CD4-positive, CD25-positive, alpha-beta regulatory T cell (primary cell): ENCODE measurements at places on chromosomes 16 and 17. TPM values are rescaled to one million over a fixed set of nuclear protein-coding genes. Genes with fewer than 3 reads are reported as not detected.

GRCh38 chr16:55443434-55444346, 35.3 kb upstream of the MMP2 start:
- H3K4me3 ChIP-seq, result no peak overlapping the region
- no peaks in the 10 kb centered on the region for H3K4me1 ChIP-seq
- no peaks in the 10 kb centered on the region for H3K36me3 ChIP-seq
- no peak for DNase-seq
- no peak overlapping the region for H3K27ac ChIP-seq

- no peaks in the 10 kb centered on the region for H3K27me3 ChIP-seq
- H3K4me3 ChIP-seq, result no peak overlapping the region
- H3K27ac ChIP-seq, result no peak overlapping the region
- H3K4me1 ChIP-seq, result no peaks in the 10 kb centered on the region
- no peaks in the 10 kb centered on the region for H3K36me3 ChIP-seq
- DNase-seq, result no peak
These were observed 1373.3 kb upstream of the GOT2 start for GRCh38 chr16:60107437-60107836.

DNA sequence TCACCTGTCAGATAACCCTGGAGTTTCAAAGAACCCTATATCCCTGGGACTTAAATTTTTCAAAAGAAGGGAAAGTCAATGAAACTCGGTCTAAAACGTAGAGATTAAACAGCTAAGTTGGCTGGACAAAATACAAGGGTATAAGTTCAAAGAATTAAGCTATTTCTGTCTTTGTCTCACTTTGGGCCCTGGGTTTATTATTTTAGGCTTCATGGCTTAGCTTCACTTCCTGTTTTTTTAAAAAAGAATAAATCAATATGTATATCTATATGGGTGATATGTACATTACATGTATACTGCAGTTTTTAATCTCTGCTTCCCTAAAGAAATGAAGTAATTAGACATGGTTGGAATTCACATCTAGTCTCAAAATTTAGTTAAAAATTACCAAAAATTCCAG, 132.3 kb downstream of the TRIM37 start:
- no peak overlapping the region for H3K4me3 ChIP-seq
- H3K27me3 ChIP-seq, result no peaks in the 10 kb centered on the region
- DNase-seq, result no peak
- no peak overlapping the region for H3K27ac ChIP-seq
- no peaks in the 10 kb centered on the region for H3K4me1 ChIP-seq

- H3K27me3 ChIP-seq, result no peaks in the 10 kb centered on the region
- no peaks in the 10 kb centered on the region for H3K4me1 ChIP-seq
- no peaks in the 10 kb centered on the region for H3K36me3 ChIP-seq
- no peak overlapping the region for H3K4me3 ChIP-seq
- no peak overlapping the region for H3K27ac ChIP-seq
These were observed 186.8 kb downstream of the IRF8 start for GRCh38 chr16:86085795-86086194.

DNA sequence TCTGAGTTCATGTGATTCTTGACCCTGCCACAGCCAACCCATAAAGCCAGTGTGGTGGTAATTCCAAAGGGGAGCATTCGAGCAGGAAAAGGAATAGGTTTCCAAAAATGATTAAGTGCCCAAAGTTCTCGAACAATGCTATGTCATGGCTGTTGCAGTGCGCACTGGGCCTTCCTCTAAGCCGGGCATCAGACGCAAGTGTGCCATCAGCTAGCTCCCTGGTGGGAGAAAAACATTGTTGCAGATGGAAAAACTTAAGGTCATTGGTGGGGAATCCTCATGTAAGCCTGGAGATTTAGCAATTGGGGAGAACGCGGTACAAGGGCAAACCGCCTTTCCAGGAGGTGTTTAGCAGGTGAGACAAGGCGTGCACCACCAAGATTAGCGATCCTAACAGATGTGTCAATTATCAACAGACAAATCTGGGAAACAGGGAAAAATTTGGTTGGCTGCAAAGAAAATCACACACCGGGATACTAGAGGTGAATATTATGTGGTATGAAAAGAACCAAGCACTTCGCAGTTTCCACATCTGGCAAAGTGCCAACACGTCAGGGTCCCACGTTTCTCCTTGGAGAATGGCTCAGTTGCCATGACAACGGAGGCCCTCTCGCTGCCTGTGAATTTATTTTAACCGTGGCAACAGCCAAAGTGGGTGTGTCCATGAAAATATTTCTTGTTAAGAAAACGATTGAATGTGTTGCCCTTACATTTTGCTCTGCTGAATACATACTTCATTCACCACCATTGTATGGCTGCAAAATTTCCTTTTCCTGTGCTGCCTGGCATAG, 118.5 kb upstream of the CACNG5 start:
- no peak overlapping the region for H3K4me3 ChIP-seq
- H3K27ac ChIP-seq, result no peak overlapping the region
- H3K27me3 ChIP-seq, result no peaks in the 10 kb centered on the region
- no peaks in the 10 kb centered on the region for H3K4me1 ChIP-seq

DNA sequence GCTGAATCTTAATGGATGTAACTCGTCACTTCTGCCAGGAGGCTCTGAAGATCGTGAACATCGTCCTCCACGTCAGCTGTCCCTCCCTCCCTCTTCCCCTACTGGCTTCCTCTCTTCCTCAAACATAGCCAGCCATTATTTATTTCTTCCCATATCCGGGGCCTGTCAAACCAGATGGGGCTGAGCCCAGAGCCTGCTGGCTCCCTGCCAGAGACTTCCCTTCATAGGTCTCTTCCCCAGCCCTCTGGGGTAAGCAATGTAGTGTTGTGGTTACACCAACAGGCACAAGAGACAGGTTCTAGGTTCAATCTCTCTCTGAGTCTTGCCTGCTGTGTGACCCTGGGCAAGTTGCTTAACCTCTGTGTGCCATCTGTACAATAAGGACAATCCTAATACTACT, 40.1 kb upstream of the ZFP90 start:
- no peaks in the 10 kb centered on the region for H3K36me3 ChIP-seq
- no peaks in the 10 kb centered on the region for H3K4me1 ChIP-seq
- no peak overlapping the region for H3K4me3 ChIP-seq
- no peaks in the 10 kb centered on the region for H3K27me3 ChIP-seq
- no peak for DNase-seq
- no peak overlapping the region for H3K27ac ChIP-seq

- H3K36me3 ChIP-seq, result peaks cover 12% of the 10 kb centered on the region
- no peak overlapping the region for H3K27ac ChIP-seq
- H3K27me3 ChIP-seq, result no peaks in the 10 kb centered on the region
- no peaks in the 10 kb centered on the region for H3K4me1 ChIP-seq
- no peak overlapping the region for H3K4me3 ChIP-seq
These were observed 6.8 kb downstream of the ANKFY1 start for GRCh38 chr17:4256952-4257351.

DNA sequence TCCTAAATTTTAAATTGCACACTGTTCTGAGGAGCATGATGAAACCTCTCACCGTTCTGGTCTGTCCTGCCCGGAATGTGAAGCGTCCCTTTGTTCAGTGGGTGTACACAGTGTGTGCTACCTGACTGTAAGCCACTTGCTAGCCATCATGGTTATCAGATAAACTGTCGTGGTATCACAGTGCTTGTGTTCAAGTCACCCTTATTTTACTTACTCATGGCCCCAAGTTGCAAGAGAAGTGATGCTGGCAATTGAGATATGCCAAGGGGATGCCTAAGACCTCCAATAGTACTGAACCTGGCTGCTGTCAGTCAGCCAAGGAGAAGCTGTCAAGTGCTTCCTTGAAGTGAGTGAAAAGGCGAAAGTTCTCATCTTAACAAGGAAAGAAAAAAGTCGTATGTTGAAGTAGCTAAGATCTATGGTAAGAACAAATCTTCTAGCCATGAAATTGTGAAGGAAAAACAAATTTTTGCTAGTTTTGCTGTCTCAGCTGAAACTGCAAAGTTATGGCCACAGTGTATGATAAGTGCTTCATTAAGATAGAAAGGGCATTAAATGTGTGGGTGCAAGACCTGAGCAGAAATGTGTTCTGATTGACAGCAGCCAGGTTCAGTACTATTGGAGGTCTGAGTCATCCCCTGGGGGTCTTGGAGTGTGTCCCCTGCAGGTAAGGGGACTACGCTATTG, 5.8 kb downstream of the PIK3R6 start:
- DNase-seq, result no peak
- no peaks in the 10 kb centered on the region for H3K27me3 ChIP-seq
- H3K4me1 ChIP-seq, result no peaks in the 10 kb centered on the region

DNA sequence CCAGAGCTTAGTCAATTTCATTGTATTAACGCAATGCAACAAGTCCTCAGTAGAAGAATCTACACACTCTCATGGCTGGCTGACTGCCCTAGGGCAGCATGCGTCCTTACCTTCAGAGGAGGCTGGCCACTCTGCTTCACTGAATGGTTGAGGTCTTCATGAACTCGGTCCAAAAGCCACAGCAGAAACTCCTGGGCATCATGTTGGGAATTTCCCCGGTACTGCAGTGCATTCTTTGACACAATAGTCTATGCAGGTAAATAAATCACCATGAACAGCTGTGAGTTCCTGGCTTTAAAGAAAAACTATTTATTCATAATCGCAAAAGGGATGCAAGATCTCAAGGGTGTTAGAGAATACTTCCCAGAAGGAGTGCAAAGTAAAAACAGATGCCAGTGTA, 41.3 kb downstream of the USP31 start:
- no peaks in the 10 kb centered on the region for H3K27me3 ChIP-seq
- H3K36me3 ChIP-seq, result peaks cover 2% of the 10 kb centered on the region

DNA sequence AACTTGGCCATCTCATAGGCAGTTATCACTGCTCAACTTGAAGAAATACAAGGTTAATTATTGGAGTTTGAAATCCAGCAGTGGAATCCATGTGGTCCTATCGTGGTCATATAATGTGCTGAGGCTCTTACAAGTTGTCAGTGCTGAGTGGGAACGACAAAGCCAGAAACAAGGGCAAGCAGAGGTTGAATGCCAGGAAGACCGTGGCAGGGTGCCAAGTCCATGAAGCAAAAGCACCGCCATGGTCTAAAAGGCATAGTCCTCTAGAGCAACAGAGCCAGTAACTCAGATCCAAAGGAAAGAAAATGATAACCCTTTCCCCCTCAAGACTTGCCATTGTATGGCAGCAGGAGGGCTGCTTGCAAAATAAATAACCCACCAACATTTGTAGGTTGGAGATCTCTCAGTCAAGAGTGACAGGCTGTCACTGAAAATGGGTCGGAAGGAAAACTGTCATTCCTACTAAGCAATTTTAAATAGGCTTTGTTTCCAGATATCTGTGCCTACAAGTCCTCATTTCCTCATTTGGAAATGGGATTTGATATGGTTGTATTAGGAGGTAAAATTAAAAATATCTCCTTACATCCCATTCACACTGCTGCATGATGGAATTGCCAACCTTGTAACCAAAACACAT, 36.4 kb upstream of the HSBP1 start:
- peaks cover 3% of the 10 kb centered on the region for H3K27me3 ChIP-seq
- no peaks in the 10 kb centered on the region for H3K36me3 ChIP-seq
- H3K4me3 ChIP-seq, result no peak overlapping the region

ZNF469 gene
- not detected for polyA plus RNA-seq

RASD1 gene
- polyA plus RNA-seq, result 0.26 TPM

C16orf82 gene
- not detected for polyA plus RNA-seq

CD300H gene
- not detected for polyA plus RNA-seq

G6PC1 gene
- polyA plus RNA-seq, result not detected

SLC22A31 gene
- not detected for polyA plus RNA-seq

SLC25A10 gene
- polyA plus RNA-seq, result 3.4 TPM

CNTNAP1 gene
- 1.7 TPM for polyA plus RNA-seq
